ENCODE measurements at places on chromosomes 12 and 14. TPM values are rescaled to one million over a fixed set of nuclear protein-coding genes. Genes with fewer than 3 reads are reported as not detected.
A peak's percentile ranks its signal among the peaks of the same experiment; 100 is the strongest.

Gene SIX1
- not detected for total RNA-seq

Gene TTC5
- total RNA-seq, result 10.2 TPM

Gene MOK
- 7.5 TPM for total RNA-seq

Gene PLEKHD1
- total RNA-seq, result not detected

Gene RBMS2
- total RNA-seq, result 20.6 TPM

Gene TARBP2
- 29.9 TPM for total RNA-seq

DNA sequence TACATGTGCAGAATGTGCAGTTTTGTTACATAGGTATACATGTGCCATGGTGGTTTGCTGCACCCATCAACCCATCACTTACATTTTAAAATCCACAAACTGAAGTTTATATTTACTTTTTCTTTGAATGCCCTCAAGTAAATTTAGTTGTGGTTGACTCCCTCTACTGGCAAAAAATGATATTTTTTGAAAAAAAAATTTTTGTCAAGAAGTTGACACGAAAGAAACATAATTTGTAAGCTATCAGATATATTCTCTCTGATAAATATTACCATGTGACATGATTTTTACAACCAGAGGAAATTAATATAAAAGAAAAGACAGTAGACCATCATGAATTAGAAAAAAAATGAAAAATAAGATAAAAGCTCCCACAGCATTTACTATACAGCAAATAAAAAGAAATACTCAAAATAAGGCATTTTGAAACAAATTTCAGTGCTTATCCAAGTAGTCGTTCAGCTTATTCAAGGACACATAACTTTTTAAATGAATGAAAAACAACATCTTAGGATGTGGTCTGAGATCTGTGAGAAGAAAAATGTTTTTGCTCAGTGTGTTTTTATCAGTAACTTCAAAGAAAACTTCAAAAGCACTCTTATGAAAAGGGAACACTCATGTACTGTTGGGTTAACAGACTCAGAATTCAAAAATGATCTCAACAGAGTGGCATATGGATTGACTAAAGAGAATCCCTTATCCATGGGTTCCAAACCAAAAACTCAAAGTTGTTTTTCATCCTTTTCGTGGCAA is 30.0 kb upstream of the GRIP1 start:
- H3K27ac ChIP-seq, result no peak overlapping the region
- no peaks in the 10 kb centered on the region for H3K36me3 ChIP-seq
- no peak overlapping the region for H3K4me3 ChIP-seq
- DNase-seq, result no peak

DNA sequence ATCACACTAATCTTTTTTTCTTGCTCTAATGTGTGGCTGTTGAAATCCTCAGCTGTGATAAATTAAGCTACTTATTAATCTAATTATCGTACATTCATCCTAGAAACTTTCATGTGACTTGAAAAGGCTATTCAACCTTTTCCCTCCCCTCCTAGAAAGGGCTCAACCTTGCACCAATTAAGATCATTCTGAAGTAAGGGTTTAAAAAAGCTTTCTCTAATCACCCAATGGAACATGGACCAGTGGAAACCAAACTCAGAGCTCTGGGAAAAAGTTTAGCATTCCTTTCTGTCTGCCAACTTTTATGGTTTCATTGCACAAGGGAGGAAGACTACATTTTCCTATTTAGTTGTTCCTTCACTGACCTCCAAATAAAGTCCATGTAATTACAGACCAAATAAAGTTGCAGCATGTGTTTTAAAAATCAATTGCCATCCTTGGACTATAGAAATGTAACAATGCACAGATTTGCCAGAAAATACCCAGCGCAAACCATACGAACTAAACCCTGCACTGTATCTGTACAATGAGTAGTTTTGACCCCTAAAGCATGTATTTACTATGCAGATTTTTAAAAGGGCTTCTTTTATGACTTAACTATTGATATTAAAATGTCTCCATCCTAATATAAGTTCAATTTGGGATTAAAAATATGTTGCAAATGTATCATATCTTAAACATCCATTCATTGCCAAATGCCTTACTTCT is 142.6 kb upstream of the OTX2 start:
- no peaks in the 10 kb centered on the region for H3K36me3 ChIP-seq
- H3K27me3 ChIP-seq, result no peaks in the 10 kb centered on the region
- no peak for DNase-seq
- H3K27ac ChIP-seq, result no peak overlapping the region

- DNase-seq, result peak; percentile 90
- H3K27me3 ChIP-seq, result no peaks in the 10 kb centered on the region
- no peaks in the 10 kb centered on the region for H3K36me3 ChIP-seq
- no peak overlapping the region for H3K4me3 ChIP-seq
These were observed 22.8 kb downstream of the TPCN1 start for GRCh38 chr12:113244047-113244460.

GRCh38 chr14:55605793-55606192 is 25.8 kb downstream of the KTN1 start:
- peaks cover 64% of the 10 kb centered on the region for H3K4me1 ChIP-seq
- no peak overlapping the region for H3K27ac ChIP-seq
- no peaks in the 10 kb centered on the region for H3K36me3 ChIP-seq
- no peak overlapping the region for H3K4me3 ChIP-seq
- no peak for DNase-seq

- H3K27me3 ChIP-seq, result no peaks in the 10 kb centered on the region
- no peak overlapping the region for H3K4me3 ChIP-seq
- H3K36me3 ChIP-seq, result no peaks in the 10 kb centered on the region
- H3K4me1 ChIP-seq, result no peaks in the 10 kb centered on the region
- no peak for DNase-seq
These were observed 51.9 kb upstream of the NUDT4 start for GRCh38 chr12:93325855-93326254.

DNA sequence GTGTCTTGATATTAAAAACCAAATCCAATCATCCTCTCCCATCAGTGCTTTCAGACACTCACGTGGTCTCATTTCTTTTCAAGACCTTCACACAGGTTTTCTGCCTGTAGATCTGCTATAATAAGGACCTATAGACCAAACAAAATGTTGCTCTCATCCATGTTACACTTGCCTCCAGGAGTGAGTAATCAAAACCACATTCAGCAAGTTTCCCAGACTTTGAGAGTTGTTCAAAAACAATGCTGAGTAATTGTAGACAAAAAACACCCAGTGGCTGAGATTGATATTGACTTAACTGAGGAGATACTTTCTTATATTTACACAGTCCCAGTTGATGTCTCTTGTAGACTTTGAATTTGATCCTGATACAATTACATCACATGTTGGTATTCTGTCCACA is 383.1 kb downstream of the TMEM132D start:
- no peaks in the 10 kb centered on the region for H3K36me3 ChIP-seq
- no peak overlapping the region for H3K27ac ChIP-seq
- DNase-seq, result no peak
- H3K27me3 ChIP-seq, result no peaks in the 10 kb centered on the region

- H3K36me3 ChIP-seq, result no peaks in the 10 kb centered on the region
- DNase-seq, result no peak
- H3K27ac ChIP-seq, result no peak overlapping the region
- no peaks in the 10 kb centered on the region for H3K27me3 ChIP-seq
- H3K4me3 ChIP-seq, result no peak overlapping the region
These were observed 82.8 kb upstream of the KCNA1 start for GRCh38 chr12:4826909-4827308.

DNA sequence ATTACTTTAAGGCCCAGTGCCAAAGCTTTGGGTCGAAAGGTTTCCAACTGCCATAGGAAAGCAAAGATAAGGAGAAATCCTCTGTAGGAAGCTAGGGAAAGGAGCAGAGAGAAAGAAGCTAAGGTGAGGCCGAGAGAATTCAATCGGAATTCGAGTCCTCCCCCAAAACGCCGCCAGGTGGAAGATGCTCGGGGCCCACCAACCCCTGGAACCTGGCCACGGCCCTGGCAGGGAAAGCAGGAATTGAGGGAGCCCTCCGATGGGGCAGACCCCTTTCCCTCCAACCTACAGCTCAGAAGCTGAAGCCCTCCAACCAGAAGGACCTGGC is 498 bp downstream of the GMFB start:
- peak overlapping the region; percentile 91 for H3K4me3 ChIP-seq
- no peaks in the 10 kb centered on the region for H3K27me3 ChIP-seq
- peak overlapping the region; percentile 96 for H3K27ac ChIP-seq
- H3K36me3 ChIP-seq, result no peaks in the 10 kb centered on the region

GRCh38 chr12:40013292-40013691 is 92.6 kb downstream of the SLC2A13 start:
- no peak overlapping the region for H3K27ac ChIP-seq
- peaks cover 16% of the 10 kb centered on the region for H3K4me1 ChIP-seq
- no peaks in the 10 kb centered on the region for H3K36me3 ChIP-seq
- no peak for DNase-seq
- no peaks in the 10 kb centered on the region for H3K27me3 ChIP-seq

DNA sequence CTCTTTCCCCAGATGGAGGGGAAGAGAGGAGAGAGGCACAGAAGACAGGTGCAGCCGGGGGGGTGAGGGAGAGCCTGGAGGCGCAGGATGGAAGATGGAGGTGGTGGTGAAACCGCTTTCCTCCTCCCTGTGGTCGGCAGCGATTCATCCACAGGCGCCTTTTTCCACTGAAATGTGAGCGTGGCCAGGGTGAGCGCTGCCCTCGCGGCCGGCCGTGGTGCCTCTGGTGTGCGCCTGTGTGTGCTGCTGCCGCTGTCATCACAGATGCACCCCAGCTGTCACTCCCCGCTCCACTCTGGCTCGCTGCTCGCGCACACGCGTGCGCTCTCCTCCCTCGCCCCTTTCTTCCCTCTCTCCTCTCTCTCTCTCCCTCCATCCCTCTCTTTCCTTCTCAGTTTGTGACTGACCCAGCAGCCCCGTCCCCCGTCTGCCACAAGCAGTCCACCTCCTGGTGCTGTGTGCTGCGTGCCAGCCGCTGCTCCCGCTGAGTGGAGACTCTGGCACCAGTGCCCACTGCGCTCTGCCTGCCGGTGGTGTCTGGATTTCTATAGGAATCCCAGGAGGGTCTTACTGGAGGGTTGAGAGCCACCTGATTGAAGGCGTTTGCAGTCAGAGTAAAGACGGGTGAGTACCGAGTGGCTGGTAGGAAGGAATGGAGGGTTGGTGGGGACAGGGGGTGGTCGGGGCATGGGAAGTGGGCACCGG is at the start of gene LRTM2:
Gene LRTM2 (plus strand): TSS at position 375 of the 705 bp plus-strand sequence. CDS start 7,584 bp downstream, outside the sequence.
- DNase-seq, result no peak
- H3K36me3 ChIP-seq, result no peaks in the 10 kb centered on the region
- H3K27ac ChIP-seq, result no peak within 1 kb of the TSS
- peaks cover 7% of the 10 kb centered on the region for H3K4me1 ChIP-seq
- H3K4me3 ChIP-seq, result no peak within 1 kb of the TSS

- no peak for DNase-seq
- no peak overlapping the region for H3K27ac ChIP-seq
- peaks cover 17% of the 10 kb centered on the region for H3K4me1 ChIP-seq
- no peaks in the 10 kb centered on the region for H3K27me3 ChIP-seq
- H3K36me3 ChIP-seq, result no peaks in the 10 kb centered on the region
These were observed 122.1 kb upstream of the ARHGAP5 start for GRCh38 chr14:31954991-31955390.
